Stimulated activated CD4-positive, alpha-beta T cell treated with anti-CD3 and anti-CD28 coated beads, TNF-alpha, amount 100 ng/mL, for 1 hour (primary cell): ENCODE measurements at places on chromosomes 11 and 22.

DNA sequence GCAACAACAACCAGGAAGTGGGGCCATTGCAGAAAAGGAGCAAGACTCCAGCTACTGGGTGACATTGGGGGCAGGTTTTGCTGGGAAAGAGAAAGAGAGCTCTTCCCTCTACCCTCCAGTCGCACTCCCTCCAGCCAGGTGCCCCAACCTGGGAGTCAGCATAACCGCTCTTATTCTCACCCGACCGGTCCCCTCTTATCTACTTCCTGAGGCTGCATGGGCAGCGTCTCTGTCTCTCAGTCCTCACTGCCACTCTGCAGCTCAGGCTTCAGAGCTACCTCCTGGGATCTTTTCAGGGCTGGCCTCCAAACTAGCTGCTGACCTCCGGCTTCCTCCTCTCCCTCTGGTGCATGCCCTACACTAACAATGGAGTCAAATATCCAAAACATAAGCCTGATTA lies 5.1 kb downstream of the ZNF70 start:
- DNase-seq: no peak

DNA sequence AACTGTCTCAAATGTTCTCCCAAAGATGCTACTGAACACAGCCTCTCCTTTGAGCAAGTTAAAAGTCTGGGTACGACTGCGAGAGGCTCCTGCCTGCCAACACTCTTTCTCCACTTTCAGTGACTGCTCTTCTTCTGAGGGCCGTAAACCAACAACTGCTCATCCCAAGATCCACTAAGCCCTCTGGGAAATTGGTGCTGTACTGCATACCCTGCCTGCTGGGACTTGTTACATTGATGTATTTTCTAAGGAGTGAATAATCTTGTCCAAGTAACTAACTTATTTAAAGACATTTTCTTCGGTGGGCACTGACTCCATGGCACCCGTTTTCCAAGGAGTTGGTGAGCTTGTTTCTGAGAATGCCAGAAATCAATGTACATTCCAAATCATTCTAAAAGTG lies 87.2 kb downstream of the ZNF280B start:
- no peak for DNase-seq

DNA sequence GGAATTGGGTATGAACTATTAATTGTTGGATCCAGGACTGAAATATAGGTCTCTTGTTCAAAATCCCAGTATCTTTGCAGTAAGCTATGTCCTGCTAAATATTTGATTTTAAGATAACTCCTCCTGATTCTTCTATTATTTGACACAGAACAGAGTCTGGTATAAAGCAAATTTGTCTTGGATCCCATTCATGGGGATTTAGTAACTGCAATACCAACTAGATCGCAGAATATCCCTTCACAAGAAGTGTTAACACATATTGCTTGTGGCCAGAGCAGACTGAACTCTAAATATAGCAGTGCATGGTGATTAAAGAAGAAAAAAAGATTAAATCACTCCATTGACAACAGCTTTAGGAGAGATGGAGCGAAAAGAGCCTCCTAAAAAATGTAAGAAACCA lies 68.2 kb upstream of the ARHGAP42 start:
- no peak for DNase-seq

DNA sequence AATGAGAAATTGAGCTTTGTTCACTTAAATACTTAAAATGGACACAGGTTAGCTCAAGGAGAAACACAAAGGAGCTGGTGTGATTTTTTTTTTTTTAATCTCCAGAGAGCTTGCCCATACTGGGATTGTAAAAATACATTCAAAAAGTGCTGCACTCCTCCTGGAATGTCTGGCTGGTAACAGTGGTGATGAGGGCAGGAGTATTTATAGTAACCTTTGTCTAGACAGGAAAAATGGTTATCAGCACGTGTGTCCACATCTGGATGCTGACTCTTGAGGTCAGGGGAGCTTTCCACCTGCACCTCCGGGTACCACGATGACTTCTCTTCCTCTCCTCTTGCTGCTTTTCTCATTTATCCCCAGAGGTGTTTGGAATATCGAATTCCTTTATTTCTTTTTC lies 30.1 kb downstream of the EXT2 start:
- no peak for DNase-seq

DNA sequence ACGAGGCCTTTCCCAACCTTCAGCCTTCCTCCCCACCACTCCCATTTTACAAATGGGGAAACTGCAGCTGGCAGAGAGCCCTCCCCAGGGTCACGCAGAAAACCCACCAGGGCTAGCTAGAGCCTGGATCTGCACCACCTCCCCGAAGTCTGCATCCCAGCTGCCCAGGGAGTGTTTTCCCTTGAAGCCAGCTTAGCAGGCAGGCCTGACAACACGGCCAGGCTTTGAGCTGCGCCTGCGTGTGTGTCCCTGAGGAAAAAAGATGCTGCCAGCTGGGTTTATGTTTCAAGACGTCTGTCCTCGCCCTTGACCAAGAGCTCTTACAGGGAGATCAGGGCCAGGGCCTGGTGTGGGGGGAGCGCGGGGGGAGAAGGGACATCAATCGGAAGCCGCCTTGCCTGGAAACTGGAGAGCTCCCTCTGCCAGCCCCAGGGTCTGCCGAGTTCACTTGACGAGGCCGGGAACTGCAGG lies 20.3 kb downstream of the WNT11 start:
- DNase-seq: no peak

DNA sequence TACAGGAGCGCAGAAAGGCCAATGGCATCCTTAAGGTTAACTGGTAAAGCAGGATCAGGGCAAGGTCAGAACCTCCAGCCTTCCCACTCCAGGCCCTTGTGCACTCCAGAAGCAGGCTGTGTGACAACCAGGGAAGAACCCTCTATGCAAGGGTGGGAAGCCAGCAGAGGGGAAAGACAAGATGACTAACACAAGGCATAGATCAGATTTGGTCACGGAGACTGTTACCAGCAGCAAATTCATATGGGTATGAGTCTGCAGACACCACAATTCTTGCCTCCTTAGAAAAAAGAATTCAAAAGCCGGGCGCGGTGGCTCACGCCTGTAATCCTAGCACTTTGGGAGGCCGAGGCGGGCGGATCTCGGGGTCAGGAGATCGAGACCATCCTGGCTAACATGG lies 39.8 kb upstream of the MTNR1B start:
- no peak for DNase-seq

GRCh38 chr11:13054278-13054677 lies 45.2 kb downstream of the RASSF10 start:
- DNase-seq: no peak

- DNase-seq: no peak
Measured at GRCh38 chr11:83024270-83024854, 47.3 kb downstream of the RAB30 start.

DNA sequence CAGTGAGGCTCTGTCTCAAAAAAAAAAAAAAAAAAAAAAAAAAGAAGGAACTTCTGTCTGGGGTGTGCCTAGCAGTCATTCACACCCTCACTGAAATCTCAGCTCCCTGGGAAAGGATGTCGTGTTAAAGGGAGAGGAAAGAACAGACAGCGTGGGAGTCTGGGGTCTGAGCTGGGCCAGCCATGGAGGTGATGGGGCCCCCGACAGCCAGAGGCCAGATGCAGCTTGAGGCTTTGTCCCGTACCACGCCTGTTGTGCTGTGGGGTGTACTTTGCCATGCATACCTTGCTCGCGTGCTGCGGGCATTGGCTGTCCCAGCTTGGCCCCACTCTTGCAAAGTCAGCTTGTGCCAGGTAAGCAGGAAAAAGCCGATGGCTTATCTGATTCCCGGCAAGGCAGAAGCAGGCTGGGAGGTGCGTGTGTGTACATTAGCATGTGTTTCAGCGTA lies 4.6 kb downstream of the SYT12 start:
- no peak for DNase-seq

DNA sequence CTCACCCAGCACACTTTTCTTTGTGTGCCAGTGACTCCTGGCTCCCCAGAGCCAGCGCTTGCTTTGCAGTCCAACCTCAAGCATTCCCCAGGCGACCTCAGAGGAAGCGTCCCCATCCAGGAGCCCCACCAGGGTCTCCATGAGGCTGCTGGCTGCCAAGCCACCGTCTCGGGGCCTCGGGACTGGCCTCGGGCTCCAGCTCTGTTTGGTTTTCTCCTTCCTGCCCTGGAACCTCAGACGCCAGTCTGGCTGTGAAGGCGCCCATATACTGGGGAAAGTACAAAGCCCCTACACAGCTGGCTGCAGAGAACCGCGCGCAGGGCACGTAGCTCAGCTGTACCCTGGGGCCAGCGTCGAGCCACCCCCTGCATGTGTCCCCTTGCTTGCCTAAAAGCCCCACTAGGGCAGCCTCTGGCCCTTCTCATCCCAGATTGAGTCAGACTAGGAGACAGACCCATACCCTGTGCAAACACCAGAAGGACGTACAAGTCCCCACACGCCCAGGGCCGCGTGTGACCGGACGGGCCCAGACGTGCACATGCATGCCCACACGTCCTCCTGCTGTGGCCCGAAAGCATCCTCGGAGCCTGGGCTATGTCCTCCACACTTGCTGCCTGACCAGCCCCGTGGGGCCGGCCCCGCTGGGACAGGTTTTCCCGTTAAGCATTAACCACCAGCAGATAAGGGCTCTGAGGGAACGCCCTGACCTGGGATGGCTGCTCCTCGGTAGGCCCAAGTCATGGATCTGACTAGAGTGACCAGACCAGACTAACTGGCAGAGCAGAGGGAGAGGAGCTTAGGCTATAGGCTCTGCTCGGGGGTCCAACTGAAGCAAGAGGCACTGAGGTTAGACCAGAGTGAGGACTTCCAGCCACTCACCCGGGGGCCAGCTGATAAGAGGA lies 4.2 kb upstream of the SYT8 start:
- no peak for DNase-seq

GRCh38 chr11:116721988-116722387 lies 50.8 kb downstream of the BUD13 start:
- no peak for DNase-seq

- no peak for DNase-seq
Measured at GRCh38 chr22:50708474-50708873, 29.5 kb upstream of the ACR start.

DNA sequence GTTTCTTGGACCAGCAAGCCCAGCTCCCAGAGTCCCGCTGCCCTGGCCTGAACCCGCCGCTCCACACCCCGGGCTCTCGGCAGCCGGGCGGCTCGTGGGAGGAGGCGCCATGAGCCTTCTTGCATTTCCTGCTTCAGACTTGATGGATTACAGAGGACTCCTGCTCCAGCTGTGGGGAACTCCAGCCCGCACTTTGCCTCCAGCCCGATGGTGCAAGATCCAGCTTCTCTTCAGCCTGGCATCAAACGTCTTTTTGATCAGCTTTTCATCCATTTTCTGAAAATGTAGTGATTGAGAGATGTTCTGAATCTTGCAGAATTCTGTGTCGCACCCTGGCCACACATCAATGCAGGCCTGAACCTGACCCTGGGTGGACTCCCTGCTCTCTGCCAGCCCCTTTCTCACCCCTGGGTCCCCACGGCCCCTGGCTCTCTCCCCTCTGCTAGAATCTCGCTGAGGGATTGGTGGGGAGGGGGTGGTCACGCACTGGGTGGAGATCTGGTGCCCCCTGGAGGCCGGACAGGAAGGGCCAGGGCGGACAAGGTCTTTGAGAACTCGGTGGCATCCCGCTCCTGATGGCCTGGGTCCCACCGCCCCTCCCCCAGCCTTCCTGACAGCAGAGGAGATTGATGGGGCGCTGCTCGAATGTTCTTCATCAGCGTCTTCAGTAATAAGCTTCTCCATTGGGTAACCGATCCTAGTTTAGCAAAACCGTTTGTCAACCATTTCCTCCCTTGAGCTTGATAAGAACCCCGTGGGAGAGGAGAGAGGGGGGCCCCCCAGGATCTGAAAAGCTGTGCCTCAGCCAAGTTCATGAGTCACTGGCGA lies 12.1 kb upstream of the NFAM1 start:
- peak; percentile 45 for DNase-seq

- DNase-seq: no peak
Measured at GRCh38 chr11:45250035-45250718, 36.0 kb downstream of the SYT13 start.

- DNase-seq: no peak
Measured at GRCh38 chr11:122808478-122808869, 29.8 kb upstream of the CRTAM start.

DNA sequence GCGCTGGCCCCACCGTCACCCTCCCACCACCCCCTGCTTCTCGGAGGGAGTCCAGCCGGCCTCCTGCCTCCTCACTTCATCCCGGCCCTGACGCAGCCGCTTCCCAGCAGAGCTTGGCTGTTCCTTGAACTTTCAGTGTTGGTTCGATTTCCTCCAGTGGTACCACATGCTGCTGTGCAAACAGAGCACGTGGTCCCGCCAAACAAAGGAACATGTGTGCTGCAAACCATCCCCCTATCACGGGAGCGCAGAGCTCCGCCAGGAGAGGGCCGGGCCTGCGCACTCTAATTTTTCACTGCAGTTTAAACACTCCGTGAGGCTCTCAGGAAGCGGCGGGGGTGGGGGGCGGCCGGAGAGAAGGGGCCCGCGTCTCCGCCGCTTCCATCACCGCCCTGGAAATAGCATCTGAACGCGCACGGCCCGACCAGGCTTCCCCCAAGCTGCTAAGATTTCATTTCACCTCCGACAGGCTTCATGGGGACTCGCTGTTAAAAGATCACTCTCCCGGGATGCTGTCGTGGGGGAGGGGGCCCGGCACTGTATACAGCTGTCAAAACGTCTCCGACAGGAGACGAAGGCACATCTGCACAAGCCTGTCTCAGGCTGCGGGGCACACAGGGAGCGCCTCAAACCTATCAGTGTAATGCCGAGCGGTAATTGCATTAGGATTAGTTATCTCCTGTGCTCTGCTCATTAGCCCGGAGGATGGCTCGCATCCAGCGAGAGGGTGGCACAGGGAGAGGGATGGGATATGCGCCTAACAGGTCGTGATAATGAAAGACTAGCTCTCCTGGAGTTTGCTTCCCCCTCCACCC lies 269.9 kb upstream of the SORL1-AS1 start:
- DNase-seq: no peak

GRCh38 chr11:134155946-134156865 lies 67.6 kb downstream of the NCAPD3 start:
- DNase-seq: no peak

DNA sequence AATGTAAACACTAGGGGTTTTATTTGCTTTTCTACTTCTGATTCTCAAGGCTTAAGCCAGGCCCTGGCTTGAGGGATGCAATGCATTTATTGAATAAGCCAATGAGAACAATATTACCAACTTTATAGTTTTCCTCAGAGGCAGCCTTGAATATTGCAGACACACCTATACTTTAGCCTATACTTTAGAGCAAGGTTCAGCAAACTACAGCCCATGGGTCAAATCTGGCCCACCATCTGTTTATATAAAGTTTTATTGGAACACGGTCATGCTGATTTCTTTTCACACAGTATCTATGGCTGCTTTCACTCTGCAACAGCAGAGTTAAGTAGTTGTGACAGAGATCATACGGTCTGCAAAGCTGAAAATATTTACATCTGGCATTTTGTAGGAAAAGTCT lies 50.3 kb upstream of the E2F8 start:
- no peak for DNase-seq

GRCh38 chr11:56917708-56918400 lies 70.9 kb upstream of the OR5AK2 start:
- DNase-seq: no peak
